ENCODE measurements at places on chromosomes 4 and X. TPM values are rescaled to one million over a fixed set of nuclear protein-coding genes. Genes with fewer than 3 reads are reported as not detected.

Gene TMPRSS11D
- 0.07 TPM for polyA plus RNA-seq

Gene PIR
- 4.4 TPM for polyA plus RNA-seq

Gene POU3F4
- polyA plus RNA-seq: 6.9 TPM

Gene TGIF2LX
- polyA plus RNA-seq: not detected

Gene SERPINA7
- 0.28 TPM for polyA plus RNA-seq

Gene CNGA1
- 6.5 TPM for polyA plus RNA-seq

Gene ADGRL3
- polyA plus RNA-seq: 28.7 TPM

Data from right renal cortex interstitium (tissue), 3 donors.